ENCODE measurements at places on chromosomes 6 and 20. TPM values are rescaled to one million over a fixed set of nuclear protein-coding genes. Genes with fewer than 3 reads are reported as not detected.

DNA sequence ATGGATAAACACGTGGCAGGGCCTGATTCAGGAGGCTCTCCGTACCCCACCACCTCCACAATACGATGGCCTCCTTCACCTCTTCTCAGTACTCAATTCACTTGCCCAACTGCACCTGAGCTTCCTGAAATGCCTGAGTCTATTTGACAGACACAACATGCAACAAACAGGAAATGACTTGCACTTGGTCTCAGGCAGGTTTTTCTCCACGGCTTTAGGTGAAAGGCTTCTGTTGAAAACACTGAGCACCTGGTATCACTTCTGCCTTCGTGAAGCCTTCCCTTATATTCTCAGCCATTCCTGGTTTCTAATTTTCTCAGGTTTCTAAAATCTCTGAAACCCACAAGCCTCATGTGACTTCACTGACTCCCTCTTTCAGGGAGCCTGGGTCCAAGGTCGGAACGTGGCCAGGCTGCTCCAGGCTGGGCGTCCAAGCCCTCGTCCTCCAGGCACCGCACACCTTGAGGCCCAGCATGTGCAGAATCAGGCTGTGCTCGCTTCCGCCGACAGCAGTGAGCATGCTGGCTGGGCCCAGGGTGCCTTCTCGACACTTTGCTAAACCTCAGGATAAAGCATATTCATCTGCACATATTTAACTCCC, 34.7 kb downstream of the TAF4 start:
- no peak for DNase-seq

DNA sequence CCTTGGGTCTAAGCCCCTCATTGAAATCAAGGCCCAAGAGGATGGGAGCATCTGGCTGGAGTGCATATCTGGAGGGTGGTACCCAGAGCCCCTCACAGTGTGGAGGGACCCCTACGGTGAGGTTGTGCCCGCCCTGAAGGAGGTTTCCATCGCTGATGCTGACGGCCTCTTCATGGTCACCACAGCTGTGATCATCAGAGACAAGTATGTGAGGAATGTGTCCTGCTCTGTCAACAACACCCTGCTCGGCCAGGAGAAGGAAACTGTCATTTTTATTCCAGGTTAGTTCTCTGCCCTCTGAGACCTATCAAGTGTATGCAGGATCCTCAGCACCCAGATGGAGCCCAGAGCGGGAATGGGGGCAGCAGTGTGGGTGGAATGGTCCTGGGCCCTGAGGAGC, 5.1 kb downstream of the BTN2A2 start:
- no peak for DNase-seq

GRCh38 chr6:71510057-71510713, 221.6 kb downstream of the OGFRL1 start:
- peak; percentile 67 for DNase-seq

- no peak for DNase-seq
These were observed 81.4 kb downstream of the JARID2 start for GRCh38 chr6:15327271-15327670.

GRCh38 chr6:108763931-108764579, 84.2 kb upstream of the ARMC2 start:
- no peak for DNase-seq

DNA sequence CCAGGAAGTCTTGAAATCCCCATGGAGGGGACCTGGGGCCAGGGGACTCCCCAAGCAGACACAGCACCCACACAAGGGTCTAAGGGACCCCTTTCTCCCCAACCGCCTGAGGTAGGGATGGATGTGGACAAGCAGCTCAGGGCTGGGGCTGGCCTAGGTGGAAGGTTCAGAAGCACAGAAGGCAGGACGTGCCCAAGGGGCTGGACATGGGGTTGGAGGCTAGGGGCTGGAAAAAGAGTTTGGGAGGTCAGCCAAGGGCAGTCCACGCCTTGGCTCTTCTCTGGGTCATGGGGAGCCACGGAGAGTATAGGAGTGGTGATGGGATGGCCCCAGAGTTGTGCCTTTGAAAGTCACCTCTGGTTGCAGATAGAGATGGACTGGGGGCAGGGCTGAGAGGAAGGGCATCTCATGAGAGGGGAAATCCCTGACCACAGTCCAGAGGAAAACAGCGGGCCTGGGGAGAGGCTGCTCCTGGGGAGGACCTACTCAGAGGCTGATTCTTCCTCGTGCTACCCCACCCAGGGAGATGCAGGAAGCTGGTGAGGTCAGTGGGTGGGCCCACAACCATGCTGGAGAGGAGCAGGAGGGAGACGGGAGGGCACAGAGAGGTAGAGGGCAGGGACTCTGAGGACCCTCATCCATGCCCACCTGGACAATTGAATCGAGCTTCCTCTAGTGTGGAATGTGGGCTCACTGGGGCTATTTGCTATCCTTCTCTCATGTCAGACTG, 2.5 kb upstream of the HSPA12B start:
- no peak for DNase-seq

DNA sequence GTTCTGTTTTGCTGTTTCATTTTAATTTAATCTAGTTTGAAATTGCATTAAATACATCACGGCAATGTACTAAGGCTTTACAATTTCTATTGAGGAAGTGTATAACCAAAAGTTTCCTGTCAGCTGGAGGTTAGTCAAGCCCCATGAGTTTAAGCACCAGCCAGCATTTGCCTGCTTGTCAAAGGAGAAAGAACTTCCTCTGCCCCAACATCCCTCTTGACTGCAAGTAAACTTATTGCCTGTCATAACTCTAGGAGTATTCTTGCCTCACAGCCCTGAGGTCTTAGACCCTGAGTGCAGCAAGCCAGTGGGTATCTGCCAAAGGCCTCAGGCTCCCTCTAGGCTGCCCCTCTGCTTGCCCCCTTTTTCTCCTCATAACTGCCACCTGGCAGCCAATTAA, 106.7 kb upstream of the INSM1 start:
- DNase-seq = no peak

- DNase-seq = no peak
These were observed 1235.4 kb upstream of the GJE1 start for GRCh38 chr6:140897349-140897748.

DNA sequence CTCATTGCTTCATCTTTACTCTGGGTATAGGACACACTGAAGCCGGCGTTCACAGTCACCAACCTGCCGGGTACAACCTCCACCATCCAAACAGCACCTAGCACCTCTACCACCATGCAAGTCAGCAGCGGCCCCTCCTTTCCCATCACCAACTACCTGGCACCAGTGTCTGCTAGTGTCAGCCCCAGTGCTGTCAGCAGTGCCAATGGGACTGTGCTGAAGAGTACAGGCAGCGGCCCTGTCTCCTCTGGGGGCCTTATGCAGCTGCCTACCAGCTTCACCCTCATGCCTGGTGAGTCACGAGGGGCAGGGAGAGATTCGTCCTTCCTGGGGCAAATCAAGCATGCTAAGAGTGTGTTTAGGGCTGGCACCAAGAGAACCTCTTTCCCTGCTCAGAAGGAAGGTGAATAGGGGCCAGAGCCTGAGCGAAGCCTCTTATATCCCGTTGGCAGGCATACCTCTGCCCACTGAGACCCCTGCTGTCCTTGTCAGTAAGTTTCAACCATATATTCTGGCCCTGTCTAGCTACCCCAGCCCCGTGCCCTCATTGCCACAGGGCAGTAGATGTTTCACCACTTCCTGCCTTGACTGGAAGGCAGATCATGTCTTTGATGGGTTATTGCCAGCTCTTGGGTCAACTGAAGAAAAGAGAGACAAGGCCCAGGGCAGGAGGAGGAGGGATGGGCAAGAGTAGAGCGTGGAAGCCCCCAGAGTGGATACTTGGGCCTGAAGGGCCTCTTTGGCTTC, 4.8 kb downstream of the SRF start:
- DNase-seq = no peak

DNA sequence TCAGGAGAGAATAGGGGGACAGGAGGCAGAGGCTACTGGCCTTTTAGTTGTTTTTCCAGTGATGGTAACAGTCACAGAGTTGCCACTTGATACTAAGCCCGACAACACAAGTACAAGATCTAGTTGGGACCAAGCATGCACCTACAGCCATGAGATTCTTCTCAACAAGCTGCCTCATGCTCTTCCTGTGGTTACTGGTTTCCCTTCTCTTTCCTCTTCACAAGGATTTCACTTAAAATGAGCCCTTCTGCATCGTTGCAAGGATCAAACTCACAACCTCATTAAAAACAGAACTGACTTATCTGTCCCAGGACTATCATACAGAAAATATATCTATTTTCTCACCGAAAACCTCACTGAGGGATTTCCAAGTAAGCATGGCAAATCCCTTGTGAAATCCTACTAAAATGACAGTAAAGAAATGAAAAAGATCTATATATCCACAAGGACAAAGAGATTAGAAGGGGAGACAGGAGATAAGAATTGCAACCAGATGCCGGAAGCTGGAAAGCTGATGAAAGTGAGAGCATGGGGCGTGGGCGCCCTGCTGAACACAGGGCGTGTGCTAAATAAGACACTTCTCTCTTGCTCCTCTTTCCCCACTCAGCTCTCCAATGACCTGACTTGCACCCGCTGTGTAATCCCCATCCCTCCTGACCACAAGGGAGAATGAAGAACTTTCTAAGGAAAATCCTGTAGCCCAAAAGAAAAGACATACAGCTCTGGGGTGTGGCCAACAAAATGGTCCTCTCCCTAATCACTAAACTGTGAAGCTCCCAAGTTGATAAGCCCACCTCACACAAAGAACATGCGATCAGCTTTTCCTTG, 13.4 kb downstream of the MTFR2 start:
- no peak for DNase-seq

DNA sequence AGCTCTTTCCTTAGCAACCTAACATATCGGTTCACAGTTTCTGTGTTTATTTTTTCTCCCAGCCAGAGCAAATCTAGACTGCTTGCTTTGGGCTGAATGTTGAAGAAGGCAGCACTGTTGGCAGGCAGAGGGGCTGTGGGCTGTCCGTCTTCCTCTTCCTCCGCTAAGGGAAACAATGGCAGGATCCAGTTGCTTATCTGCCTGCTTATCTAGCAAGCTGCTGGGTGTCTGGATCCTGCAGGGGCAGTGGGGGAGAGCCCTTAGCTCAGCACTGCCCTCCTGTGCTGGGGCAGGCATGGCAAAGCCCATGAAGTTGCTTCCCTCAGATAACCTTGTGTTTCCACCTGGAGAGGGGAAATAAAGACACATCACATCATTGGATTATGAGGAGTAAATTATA, 92.7 kb upstream of the CD93 start:
- DNase-seq = no peak

DNA sequence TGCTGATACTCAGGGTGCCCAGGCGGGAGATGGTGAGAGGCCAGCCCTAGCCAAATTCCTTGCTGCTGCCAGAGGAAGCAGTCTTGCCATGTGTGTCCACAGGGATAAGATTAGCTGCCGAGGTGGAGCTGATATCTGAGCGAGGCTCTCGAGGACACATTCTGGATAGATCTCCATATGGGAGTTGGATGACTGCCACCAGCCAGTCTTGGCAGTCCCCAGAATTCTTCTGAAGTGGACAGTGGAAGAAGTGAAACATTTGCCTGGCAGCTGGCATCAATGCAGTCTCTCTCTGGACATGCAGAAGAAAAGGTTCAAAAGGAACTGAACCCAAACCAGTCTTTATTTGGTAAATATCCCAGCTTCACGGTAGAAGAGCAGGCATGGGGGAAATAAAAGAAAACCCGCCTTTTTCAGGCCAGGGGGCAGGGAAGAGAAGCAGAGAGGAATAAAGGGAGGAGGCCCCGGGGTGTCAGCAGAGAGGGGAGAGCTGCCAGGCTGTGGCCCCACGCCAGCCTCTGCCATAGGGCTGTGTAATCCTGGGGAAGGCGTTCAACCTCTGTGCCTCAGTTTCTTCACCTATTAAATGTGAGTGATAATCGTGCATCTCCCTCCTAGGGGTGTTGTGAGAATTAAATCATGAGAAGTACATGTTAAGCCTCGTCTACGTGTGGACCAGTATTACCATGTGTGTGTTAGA, 3.7 kb upstream of the FUCA2 start:
- no peak for DNase-seq

- peak; percentile 90 for DNase-seq
These were observed 146.2 kb upstream of the ECI2 start for GRCh38 chr6:4281341-4282293.

GRCh38 chr20:31927627-31928159, 24.2 kb downstream of the PDRG1 start:
- DNase-seq = no peak

DNA sequence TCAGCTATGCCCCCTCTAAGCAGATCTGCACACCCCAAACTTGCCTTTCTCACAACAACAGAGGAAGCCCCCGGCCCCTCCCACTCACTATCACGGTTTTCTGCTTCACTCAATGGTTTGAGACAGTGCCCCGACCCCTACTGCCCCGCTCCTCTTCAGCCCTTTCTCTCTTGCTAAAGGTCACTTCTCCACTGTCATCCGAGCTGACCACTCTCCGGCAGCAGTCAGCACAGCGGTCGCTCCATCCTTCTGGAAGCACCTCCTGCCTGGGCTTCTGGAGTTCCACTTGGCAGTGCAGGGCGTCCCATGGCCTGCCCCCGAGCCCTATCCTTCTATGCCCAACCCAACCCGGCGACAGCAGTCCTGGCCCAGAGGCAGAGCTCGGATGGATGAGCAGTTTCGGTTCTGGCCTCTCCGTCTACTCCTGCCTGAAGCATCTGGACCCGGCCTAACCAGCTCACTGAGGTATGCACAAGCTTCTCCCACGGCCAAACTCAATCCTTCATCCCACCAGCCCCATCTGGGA, 4.1 kb downstream of the CTSZ start:
- DNase-seq = no peak

- no peak for DNase-seq
These were observed 172.6 kb upstream of the RSPO3 start for GRCh38 chr6:126945812-126946360.

- no peak for DNase-seq
These were observed 76.0 kb upstream of the BMP2 start for GRCh38 chr20:6691516-6691915.

DNA sequence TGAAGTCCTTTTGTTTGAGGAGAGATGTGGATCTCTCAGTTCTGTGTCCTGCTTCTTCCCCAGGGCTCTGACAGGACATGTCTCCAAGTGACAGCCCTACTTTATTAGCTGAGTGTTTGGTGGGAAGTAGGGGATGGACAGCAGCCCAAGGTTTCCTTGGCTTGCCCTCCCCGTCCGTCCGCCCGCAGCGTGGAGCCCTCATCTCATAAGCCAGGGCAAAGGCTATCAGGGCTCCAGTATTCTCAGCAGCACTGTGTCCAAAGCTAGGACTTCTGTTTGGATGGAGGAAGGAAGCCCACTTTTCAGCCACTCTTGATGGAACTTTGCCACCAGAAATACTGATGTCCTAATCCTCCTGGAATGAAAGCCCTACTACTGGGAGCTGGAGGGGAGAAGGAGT, 13.6 kb downstream of the CDC5L start:
- no peak for DNase-seq

DNA sequence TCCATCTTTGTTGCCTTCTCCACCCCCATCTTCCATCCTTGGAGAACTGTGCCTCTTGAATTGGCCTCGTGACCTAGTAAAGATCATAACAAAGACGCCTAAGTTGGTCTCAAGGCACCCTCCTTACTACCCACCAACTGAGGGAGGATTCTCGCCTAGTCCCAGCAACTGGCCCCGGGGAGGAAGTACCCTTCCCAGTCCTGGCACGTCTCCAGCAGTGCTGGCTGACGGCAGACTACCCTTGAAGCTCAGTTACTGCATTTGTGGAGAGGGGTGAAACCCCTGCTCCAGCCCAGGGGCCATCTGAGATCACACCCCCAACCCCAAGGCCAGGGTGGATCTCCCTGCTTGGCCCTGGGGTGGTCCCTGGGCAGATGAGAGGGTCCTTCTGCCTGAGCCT, 2.1 kb upstream of the OSBPL2 start:
- no peak for DNase-seq

GRCh38 chr6:134637847-134638437, 312.0 kb downstream of the ALDH8A1 start:
- no peak for DNase-seq

The SUPT3H gene
- 14.4 TPM for total RNA-seq

The CSNK2A1 gene
- 271 TPM for total RNA-seq

The NOX3 gene
- total RNA-seq = not detected

The PTPRT gene
- not detected for total RNA-seq

The ZSCAN12 gene
- total RNA-seq = 4.4 TPM

The FAM209A gene
- total RNA-seq = 0.42 TPM

Data from MCF 10A (cell line).